ENCODE measurements at places on chromosomes 2 and 18.

DNA sequence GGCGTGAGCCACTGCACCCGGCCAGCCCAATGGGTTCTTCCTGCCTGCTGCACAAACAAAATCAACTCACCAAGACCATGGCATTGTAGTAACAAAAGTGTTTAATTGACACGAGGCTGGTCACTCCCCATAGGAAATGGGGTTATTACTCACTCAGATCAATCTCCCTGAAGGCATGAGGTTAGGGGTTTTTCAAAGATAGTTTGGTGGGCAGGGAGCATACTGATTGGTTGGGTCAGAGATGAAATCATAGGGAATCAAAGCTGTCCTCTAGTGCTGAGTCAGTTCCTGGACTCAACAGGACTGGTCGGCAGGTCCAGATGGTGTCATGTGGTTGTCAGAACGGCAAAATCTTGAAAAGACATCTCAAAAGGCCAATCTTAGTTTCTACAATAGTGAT is 122.1 kb downstream of the TMEM17 start:
- DNase-seq, result no peak

DNA sequence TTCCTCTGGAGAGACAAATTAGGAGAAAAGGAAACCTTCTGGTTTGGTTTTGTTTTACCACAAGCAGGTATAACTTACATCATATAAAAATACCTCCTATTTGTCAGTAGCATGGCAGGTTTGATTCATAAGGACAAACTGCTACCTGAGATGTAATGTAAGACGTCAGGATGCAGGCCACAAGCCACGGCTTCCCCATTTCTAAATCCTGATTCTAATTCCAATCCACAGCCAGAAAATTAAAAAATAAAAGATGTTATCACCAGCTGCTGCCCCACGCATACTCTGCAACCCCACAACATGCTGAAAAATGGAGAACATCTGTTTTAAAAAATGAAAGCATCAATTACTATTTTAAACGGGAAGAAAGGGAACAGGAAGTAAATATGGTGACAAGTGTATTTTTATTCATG is 197.6 kb downstream of the BCL11A start:
- DNase-seq, result no peak

GRCh38 chr2:196247114-196247975 is 76.0 kb upstream of the STK17B start:
- no peak for DNase-seq

GRCh38 chr2:235262750-235263149 is 231.1 kb upstream of the AGAP1 start:
- DNase-seq, result no peak

- no peak for DNase-seq
These were observed 12.5 kb upstream of the HK2 start for GRCh38 chr2:74821177-74822126.

GRCh38 chr2:113132414-113133021 is 5.1 kb downstream of the IL1RN start:
- DNase-seq, result no peak

All from NCI-H1417 treated with DMSO at 0.1 percent for 48 hours (cell line).